Smooth muscle cell of trachea (primary cell): ENCODE measurements at places on chromosomes 1 and 21. TPM values are rescaled to one million over a fixed set of nuclear protein-coding genes. Genes with fewer than 3 reads are reported as not detected.

CCDC185 gene
- total RNA-seq, result 0.17 TPM in 1 of 2 replicates, not detected in the other

SSBP3 gene
- 10.5 and 18.9 TPM in 2 replicates for total RNA-seq

GNG12 gene
- 143 and 166 TPM in 2 replicates for total RNA-seq

VCAM1 gene
- total RNA-seq, result 2.9 and 23.3 TPM in 2 replicates

KIF26B gene
- 0.87 and 3.3 TPM in 2 replicates for total RNA-seq

WDR4 gene
- total RNA-seq, result 8.4 and 10.9 TPM in 2 replicates

NLRP3 gene
- total RNA-seq, result under 0.01 TPM in 1 of 2 replicates, not detected in the other

SPRR1B gene
- not detected in 2 replicates for total RNA-seq

WNT2B gene
- 3.2 and 9.9 TPM in 2 replicates for total RNA-seq

SELE gene
- 0.17 TPM in 1 of 2 replicates, not detected in the other for total RNA-seq

SIM2 gene
- 0.17 TPM in 1 of 2 replicates, not detected in the other for total RNA-seq

L1TD1 gene
- 0.17 and 0.29 TPM in 2 replicates for total RNA-seq

FMO4 gene
- 1.2 and 6.7 TPM in 2 replicates for total RNA-seq

LCE1D gene
- total RNA-seq, result not detected in 2 replicates

SLC6A9 gene
- 1.6 and 7.4 TPM in 2 replicates for total RNA-seq

RNU1-3 gene
- under 0.01 TPM in 2 replicates for total RNA-seq

DNAJC6 gene
- 0.44 and 0.83 TPM in 2 replicates for total RNA-seq

NR0B2 gene
- not detected in 2 replicates for total RNA-seq

PEAR1 gene
- 5.6 and 7.4 TPM in 2 replicates for total RNA-seq

CD1E gene
- total RNA-seq, result not detected in 2 replicates

SLFNL1 gene
- 0.66 and 0.73 TPM in 2 replicates for total RNA-seq

RSPO1 gene
- 0.15 and 0.83 TPM in 2 replicates for total RNA-seq

RGS16 gene
- 0.29 and 0.66 TPM in 2 replicates for total RNA-seq

LDLRAD1 gene
- total RNA-seq, result not detected in 2 replicates

CD164L2 gene
- not detected in 2 replicates for total RNA-seq

SLC16A4 gene
- 44.7 and 53.7 TPM in 2 replicates for total RNA-seq

IVNS1ABP gene
- total RNA-seq, result 23.5 and 32.6 TPM in 2 replicates

PLA2G2C gene
- total RNA-seq, result not detected in 2 replicates

C1orf167 gene
- total RNA-seq, result 0.58 and 0.99 TPM in 2 replicates

C1orf87 gene
- 0.15 TPM in 1 of 2 replicates, not detected in the other for total RNA-seq

FAM72A gene
- 1.7 and 6.5 TPM in 2 replicates for total RNA-seq

SLC35F3 gene
- total RNA-seq, result under 0.01 TPM in 1 of 2 replicates, not detected in the other

ALG14 gene
- total RNA-seq, result 2.5 and 2.8 TPM in 2 replicates

SDF4 gene
- total RNA-seq, result 137 and 202 TPM in 2 replicates

S100A14 gene
- total RNA-seq, result 0.33 TPM in 1 of 2 replicates, not detected in the other

SERPINC1 gene
- total RNA-seq, result 0.17 TPM in 1 of 2 replicates, not detected in the other

PRDM15 gene
- total RNA-seq, result 4.7 and 4.8 TPM in 2 replicates

KCNK2 gene
- total RNA-seq, result 4.1 and 5.2 TPM in 2 replicates

KCND3 gene
- total RNA-seq, result under 0.01 TPM in 2 replicates

CIART gene
- total RNA-seq, result 1.6 and 8.1 TPM in 2 replicates

CD34 gene
- total RNA-seq, result 0.17 and 0.29 TPM in 2 replicates

LEFTY2 gene
- not detected in 2 replicates for total RNA-seq

ATP5PO gene
- total RNA-seq, result 115 and 257 TPM in 2 replicates

CD244 gene
- total RNA-seq, result not detected in 2 replicates

APCS gene
- total RNA-seq, result not detected in 2 replicates

ARMH1 gene
- 1.3 and 5.0 TPM in 2 replicates for total RNA-seq

MRPL37 gene
- 63.3 and 83.5 TPM in 2 replicates for total RNA-seq

WDR64 gene
- not detected in 2 replicates for total RNA-seq

NR1I3 gene
- total RNA-seq, result not detected in 2 replicates

PTPN22 gene
- 1.2 and 1.3 TPM in 2 replicates for total RNA-seq

MAP3K7CL gene
- 22.7 and 23.3 TPM in 2 replicates for total RNA-seq

DHCR24 gene
- total RNA-seq, result 146 and 179 TPM in 2 replicates

FCAMR gene
- total RNA-seq, result not detected in 2 replicates

CR2 gene
- under 0.01 TPM in 1 of 2 replicates, not detected in the other for total RNA-seq

PTPRC gene
- total RNA-seq, result under 0.01 TPM in 1 of 2 replicates, not detected in the other

CRP gene
- total RNA-seq, result not detected in 2 replicates
